ENCODE measurements at places on chromosomes 2 and 18. TPM values are rescaled to one million over a fixed set of nuclear protein-coding genes. Genes with fewer than 3 reads are reported as not detected.

- no peak for DNase-seq
These were observed 28.1 kb downstream of the EPAS1 start for GRCh38 chr2:46325182-46325928.

DNA sequence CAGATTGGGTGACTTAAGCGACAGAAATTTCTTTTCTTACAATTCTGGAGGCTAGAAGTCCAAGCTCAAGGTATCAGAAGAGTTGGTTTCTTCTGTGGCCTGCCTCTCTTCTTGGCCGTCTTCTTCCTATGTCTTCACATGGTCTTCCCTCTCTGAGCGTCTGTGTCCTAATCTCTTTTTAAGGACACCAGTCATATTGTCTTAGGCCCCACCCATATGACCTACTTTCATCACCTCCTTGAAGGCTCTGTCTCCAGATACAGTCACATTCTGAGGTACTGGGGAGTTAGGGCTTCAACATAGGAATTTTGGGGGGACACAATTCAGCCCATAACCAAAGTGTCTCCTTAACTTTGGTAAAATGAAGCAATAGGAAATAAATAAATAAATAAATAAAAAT is 110.9 kb upstream of the EPC2 start:
- peak; percentile 0 for DNase-seq

DNA sequence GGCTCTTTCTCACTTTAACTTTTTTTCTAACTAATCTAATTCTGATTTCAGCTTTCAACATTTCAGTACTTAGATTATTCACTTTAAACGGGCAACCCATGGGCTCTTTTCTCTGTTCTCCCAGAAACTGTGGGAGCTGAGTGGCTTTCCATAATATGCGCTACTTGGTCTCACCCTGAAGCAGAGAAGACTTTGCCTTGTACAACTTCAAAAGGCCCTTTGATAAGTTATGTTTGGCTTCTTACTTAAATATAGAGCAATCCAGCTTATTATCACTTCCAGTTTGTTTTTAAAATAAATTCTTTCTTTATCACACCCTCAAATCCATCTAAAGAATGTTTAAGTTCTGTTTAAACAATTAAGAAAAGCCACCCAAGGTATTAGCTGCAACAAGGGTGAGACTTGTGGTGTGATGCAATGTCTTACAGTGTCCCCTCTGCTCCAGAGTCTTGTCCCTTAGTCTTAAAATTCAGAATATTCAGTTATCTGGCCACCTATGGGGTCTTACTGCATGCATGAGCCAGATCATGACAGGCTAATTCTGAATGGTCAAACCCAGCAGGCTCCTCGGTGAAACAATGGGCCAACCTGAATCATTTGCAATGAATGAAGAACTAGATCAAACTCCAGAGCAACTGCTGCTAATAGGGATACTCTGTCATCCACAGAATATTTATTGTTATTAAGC is 38.8 kb downstream of the GCG start:
- no peak for DNase-seq

GRCh38 chr18:3207565-3207964 is 12.2 kb downstream of the MYOM1 start:
- DNase-seq: no peak

GRCh38 chr2:29106256-29106655 is 9.0 kb upstream of the CLIP4 start:
- DNase-seq: no peak

DNA sequence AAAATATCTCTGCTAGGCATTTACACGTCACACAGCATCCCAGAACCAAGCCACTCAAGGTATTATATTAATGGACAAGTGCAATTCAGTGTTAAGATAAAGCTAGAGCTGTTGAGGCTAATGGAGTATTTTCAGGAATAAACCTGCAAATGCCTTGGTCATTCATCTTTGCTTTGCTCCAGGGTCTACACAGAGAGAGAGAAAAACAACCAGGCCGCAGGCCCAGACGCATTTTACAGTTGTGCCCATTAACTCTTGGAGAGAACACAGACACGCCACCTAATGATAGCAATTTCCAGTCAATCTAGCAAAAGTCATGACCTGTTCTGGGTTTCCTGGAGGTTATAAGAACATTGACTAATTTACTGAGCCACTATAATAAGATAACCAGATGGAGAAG is 829.3 kb downstream of the LRRTM4 start:
- DNase-seq: no peak

DNA sequence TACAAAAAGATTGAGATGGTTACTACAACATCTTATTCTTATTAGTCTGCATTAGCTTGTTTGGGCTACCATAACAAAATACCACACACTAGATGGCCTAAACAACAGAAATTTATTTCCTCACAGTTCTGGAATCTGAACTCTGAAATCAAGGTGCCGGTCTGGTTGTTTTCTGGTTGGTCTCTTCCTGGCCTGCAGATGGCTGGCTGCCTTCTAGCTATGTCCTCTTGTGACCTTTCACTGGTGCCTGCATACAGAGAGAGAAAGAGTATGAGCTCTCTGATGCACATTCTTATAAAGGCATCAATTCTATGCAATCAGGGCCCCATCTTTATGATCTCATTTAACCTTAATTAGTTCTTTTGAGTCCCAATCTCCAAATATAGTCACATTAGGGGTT is 696.5 kb downstream of the TDRD15 start:
- DNase-seq: no peak

DNA sequence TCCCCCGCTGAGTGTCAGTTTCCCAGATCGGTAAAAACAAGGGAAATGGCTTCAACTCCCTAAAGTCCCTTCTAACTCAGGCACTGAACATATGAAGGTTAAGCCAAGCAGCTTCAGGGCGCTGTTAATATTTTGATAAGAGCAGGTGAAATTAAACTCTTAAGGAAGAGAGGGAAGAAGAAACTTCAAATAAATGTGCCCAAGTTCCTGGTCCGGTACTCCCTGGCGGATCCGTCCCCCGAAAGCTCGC is 564 bp downstream of the TRABD2A start:
- DNase-seq: no peak

- peak; percentile 59 for DNase-seq
These were observed 147.0 kb upstream of the ID2 start for GRCh38 chr2:8534729-8535468.

- DNase-seq: no peak
These were observed 22.9 kb downstream of the GRP start for GRCh38 chr18:59242906-59243305.

DNA sequence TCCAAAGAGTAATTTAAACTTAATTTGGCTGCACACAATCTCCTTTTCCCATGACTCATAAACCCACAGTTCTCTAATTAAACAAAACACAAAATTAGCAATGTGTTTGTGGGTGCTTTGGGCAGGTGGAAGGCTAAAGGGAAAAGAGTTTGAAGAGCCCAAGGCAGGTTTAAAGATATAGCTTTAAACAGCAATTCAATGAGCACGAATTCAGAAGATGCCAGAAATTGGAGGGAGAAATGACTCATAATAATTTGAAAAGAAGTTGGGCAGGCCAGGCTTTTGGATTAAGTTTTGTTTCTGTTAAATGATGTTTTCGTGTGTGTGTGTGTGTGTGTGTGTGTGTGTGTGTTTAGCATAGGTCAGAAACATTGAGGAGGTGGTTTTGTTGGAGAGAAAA is 594.8 kb upstream of the ZEB2 start:
- no peak for DNase-seq

GRCh38 chr2:48131539-48132270 is 225.4 kb upstream of the FBXO11 start:
- DNase-seq: no peak

DNA sequence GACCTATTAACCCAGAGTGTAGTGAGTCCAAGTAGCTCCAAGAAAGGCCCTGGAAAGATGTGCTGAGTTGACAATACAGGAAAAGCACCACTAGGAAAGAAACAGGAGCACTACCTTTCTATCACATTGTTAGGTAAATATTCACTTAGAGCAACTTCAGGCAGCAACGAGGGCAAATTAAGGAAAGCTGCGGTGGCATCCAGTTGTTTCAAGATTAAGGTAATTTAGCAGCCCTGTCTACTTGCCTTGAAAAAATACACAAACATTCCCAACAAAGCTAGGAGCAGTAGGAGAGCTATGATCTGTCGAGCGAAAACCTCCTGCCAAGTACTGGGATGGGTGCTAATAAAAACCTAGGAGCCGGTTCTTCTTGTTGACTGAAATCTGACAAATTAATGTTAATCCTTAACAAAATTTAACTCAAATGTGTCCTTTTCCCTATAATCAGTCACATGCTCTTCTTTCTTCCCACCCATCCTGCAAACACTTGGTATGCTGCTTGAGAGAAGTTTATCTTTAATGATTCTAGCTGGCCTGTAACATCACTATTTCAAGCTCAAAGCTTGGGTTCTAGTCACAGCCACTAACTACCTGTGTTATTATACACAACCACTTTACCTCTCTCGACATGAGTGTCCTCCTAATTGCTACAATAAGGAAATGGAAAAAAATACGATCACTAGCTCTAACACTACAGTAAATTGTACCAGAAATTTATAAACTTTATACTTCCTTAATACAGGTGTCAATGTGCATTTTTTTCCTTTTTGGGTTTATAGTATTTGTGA is 2.0 kb downstream of the ACAA2 start:
- DNase-seq: no peak

- no peak for DNase-seq
These were observed 110.4 kb downstream of the MAP2 start for GRCh38 chr2:209534228-209534627.

GRCh38 chr2:98020992-98021713 is 25.4 kb upstream of the TMEM131 start:
- no peak for DNase-seq

GRCh38 chr2:6916736-6917070 is 509 bp upstream of the RNF144A start:
- no peak for DNase-seq

DNA sequence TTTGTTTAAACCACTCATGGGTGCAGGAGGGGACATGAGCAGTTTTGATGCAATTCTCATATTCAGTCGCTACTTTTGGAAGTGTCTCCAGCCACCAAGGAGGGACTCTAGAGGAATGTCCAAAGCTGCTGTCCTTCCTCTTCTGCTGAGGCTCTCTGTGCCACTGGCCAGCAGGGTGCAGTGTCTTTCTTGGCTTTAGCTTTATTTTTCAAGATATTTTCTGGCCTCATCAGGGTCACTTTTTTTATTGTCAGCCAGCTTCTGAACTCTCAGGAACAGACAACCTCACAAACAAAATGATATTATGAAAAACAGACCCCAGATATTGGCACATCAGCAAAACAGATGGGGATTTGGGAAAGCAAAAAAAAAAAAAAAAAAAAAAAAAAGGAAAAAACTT is 289.3 kb upstream of the ZSWIM2 start:
- peak; percentile 43 for DNase-seq

DNA sequence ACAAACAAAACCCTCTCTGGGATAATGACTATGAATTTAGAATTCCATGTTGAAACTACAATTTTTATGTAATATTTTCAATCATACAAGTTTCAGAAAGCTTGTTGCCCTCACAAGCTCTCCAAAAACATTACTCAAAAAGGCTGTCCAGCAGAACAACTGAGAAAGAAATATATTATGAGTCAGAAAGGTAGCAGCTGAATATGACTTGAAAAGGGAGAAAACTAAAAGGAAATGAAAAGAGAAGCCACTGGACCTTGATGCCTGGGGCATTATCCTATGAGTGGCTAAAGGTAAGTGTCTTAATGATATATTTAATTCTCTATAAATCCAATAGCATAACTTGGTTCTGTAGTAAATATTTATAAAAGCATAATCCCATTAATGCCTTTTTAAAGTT is 61.8 kb downstream of the NXPH2 start:
- DNase-seq: no peak

DNA sequence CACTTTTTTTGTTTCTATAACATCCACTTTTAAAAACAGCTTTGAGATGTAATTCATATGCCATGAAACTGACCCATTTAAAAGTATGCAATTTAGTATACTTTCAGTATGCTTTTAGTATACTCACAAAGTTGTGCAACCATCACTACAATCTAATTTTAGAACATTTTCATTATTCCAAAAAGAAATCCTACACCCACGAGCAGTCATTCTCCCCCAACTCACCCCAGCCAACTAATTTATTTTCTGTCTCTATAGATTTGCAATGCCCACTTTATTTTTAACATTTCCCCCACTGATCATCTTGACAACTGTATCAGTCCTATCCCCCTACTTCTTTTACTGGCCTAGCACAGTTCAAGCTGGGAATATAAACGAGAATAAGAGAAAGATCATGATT is 39.1 kb downstream of the FAM98A start:
- no peak for DNase-seq

DNA sequence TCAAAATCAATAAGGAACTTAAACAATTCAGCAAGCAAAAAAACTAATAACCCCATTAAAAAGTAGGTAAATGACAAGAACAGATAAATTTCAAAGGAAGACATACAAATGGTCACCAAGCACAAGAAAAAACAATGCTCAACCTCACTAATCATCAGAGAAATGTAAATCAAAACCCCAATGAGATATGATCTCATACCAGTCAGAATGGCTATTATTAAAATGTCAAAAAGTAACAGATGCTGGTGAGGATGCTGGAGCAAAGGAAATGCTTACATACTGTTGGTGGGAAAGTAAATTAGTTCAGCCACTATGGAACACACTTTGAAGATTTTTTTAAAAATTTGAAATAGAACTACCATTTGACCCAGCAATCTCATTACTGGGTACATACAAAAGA is 538.0 kb downstream of the TMX3 start:
- DNase-seq: no peak

DNA sequence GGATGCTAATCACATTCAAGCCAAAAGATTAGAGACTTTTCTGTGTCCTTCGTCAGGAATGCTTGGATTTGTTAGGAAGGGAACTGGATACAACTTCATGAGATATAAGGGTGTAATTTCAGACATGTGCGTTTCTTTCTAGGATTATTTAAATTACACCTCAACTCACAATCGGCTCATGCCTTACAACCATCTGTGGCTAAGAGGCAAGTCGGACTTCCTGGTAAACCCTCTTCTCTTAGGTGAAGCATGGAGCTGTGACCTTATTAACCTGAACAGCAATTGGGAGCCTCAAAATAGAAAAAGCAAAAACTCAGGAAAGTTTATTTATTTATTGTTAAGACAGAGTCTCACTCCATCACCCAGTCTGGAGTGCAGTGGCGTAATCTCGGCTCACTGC is 61.8 kb downstream of the SEMA4F start:
- no peak for DNase-seq

The DNER gene
- 2.9 TPM for polyA plus RNA-seq

The AAMP gene
- 112 TPM for polyA plus RNA-seq

The CFAP210 gene
- 17.2 TPM for polyA plus RNA-seq

The APLF gene
- polyA plus RNA-seq: 6.6 TPM

The INHBB gene
- 46.1 TPM for polyA plus RNA-seq

The CAPN14 gene
- polyA plus RNA-seq: 0.36 TPM

The CHN1 gene
- 42.6 TPM for polyA plus RNA-seq

The SSB gene
- polyA plus RNA-seq: 18.0 TPM

The ABCA12 gene
- 1.4 TPM for polyA plus RNA-seq

The POTEJ gene
- polyA plus RNA-seq: 6.0 TPM

The ITGA4 gene
- polyA plus RNA-seq: 1.7 TPM

The POMC gene
- polyA plus RNA-seq: 17.9 TPM

The UGT1A4 gene
- 0.25 TPM for polyA plus RNA-seq

The PROKR1 gene
- 0.36 TPM for polyA plus RNA-seq

The PAX3 gene
- 6.0 TPM for polyA plus RNA-seq

The DTNA gene
- polyA plus RNA-seq: 18.9 TPM

The ZSWIM2 gene
- 11.2 TPM for polyA plus RNA-seq

The SOX11 gene
- 0.05 TPM for polyA plus RNA-seq

The SLC30A3 gene
- 111 TPM for polyA plus RNA-seq

The NDC80 gene
- polyA plus RNA-seq: 12.9 TPM

The TRAPPC8 gene
- 80.0 TPM for polyA plus RNA-seq

The LOXL3 gene
- 10.5 TPM for polyA plus RNA-seq

The PIEZO2 gene
- polyA plus RNA-seq: 3.5 TPM

The TTC21B gene
- 11.1 TPM for polyA plus RNA-seq

The EVX2 gene
- polyA plus RNA-seq: 2.3 TPM

The GALNT14 gene
- polyA plus RNA-seq: 6.9 TPM

The WDR12 gene
- 64.7 TPM for polyA plus RNA-seq
